ENCODE measurements at places on chromosomes 5 and 9. TPM values are rescaled to one million over a fixed set of nuclear protein-coding genes. Genes with fewer than 3 reads are reported as not detected.

GRCh38 chr5:107168086-107168485 is 502.7 kb downstream of the EFNA5 start:
- no peak for DNase-seq

- DNase-seq, result no peak
Observed at GRCh38 chr9:105248691-105249090, 4.2 kb downstream of the SLC44A1 start.

GRCh38 chr5:150584556-150585335 is 55.7 kb upstream of the SYNPO start:
- DNase-seq, result no peak

DNA sequence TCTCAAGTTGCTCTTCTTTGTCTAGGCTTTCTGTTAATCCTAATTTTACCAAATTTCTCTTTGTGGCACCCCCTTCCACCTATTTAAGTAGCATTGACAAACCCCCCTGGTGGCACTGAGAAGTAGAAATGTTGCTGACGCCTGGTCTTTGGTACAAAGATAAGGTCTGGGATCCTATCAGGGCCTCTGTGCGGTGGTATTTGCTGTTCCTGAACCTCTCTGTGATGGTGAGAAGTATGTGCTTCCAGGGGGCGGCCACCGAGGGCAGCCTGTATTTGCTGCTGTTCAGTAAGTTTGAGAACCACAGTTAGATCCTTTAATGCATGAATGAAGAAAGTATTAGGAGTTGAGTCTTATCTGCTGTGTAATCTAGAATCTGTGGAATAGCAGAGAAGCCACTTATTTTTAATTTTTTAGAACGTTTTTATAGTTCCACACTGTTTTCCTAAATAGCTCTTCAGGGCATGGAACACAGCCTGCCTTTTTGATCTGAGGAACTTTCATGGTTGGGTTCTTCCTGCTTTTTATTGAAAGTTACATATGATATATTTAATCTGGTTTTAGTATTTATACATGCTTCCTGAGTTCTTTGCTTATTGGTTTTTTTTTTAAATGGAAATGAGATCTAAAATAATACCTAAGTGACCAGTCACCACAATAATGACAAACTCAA is 124.2 kb downstream of the TRIO start:
- DNase-seq, result peak; percentile 46

GRCh38 chr5:157172403-157172802 is 6.3 kb upstream of the GARIN3 start:
- no peak for DNase-seq

- peak; percentile 63 for DNase-seq
Observed at GRCh38 chr5:36743891-36744772, 132.4 kb upstream of the NIPBL start.

DNA sequence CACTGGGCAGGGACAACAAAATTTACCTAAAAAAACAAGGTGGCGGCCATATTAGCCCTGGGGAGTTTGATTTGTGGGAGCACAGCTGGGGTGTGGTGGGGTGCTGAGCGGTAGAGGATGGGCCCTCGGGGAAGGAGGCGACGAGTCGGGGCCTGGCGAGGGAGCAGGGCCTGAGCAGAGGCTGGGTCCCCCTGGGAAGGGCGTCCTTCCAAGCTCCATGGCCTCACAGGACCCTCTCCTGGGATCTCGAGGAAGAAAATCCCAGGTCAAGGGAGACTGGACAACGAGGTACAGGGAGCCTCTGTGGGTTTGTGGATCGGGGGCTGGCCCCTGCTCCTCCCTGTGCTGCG is 165.5 kb downstream of the CACNA1B start:
- no peak for DNase-seq

GRCh38 chr5:15092801-15093200 is 221.2 kb upstream of the ANKH start:
- no peak for DNase-seq

GRCh38 chr9:37667706-37668105 is 17.0 kb downstream of the FRMPD1 start:
- DNase-seq, result no peak

GRCh38 chr5:135248801-135249231 is 150.2 kb downstream of the MACROH2A1 start:
- DNase-seq, result no peak

GRCh38 chr5:179839328-179840256 is 18.9 kb downstream of the SQSTM1 start:
- no peak for DNase-seq

GRCh38 chr5:105414067-105414466 is 1851.5 kb upstream of the NUDT12 start:
- DNase-seq, result no peak

DNA sequence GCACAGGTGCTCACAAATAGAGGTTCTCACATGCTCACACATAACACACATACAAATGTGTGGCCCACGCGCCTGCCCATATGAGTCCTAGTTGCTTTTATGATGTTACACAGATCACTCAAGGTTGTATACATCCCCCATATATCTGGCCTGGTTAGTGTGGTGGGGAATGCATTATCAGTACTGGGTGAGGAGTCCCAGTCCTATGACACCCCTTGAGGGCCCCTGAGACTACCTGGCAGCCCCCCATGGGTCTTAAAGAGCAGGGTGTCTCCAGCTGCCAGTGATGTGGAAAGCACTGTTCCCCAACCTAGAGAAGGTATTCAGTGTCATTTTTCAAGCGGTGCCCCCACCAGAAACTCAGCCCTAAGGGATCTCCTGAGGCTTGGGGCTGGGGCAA is 2.8 kb upstream of the HAND1 start:
- DNase-seq, result no peak

DNA sequence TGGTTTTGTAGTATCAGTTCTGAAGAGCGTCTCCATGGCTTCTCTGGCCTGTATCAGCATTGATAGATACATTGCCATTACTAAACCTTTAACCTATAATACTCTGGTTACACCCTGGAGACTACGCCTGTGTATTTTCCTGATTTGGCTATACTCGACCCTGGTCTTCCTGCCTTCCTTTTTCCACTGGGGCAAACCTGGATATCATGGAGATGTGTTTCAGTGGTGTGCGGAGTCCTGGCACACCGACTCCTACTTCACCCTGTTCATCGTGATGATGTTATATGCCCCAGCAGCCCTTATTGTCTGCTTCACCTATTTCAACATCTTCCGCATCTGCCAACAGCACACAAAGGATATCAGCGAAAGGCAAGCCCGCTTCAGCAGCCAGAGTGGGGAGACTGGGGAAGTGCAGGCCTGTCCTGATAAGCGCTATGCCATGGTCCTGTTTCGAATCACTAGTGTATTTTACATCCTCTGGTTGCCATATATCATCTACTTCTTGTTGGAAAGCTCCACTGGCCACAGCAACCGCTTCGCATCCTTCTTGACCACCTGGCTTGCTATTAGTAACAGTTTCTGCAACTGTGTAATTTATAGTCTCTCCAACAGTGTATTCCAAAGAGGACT is 1.5 kb downstream of the GPR21 start:
- no peak for DNase-seq

DNA sequence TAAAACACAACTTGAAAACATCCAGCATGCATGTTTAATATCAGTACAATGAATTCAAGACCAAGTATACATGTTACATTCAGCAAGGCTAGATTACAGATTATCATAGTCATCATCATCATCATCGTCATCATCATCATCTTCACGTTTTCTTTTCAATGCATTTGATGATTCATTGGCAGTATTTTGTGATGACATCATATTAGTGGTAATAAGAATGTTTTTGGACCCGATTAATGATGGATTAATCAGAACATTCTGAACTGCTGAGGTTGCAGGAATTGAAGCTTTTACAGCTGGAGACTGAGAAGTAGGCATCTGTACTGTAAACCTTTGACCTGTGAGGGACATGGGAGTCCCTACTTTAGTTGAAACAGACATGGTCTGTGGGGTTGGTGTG is 4.5 kb downstream of the AK6 start:
- no peak for DNase-seq

DNA sequence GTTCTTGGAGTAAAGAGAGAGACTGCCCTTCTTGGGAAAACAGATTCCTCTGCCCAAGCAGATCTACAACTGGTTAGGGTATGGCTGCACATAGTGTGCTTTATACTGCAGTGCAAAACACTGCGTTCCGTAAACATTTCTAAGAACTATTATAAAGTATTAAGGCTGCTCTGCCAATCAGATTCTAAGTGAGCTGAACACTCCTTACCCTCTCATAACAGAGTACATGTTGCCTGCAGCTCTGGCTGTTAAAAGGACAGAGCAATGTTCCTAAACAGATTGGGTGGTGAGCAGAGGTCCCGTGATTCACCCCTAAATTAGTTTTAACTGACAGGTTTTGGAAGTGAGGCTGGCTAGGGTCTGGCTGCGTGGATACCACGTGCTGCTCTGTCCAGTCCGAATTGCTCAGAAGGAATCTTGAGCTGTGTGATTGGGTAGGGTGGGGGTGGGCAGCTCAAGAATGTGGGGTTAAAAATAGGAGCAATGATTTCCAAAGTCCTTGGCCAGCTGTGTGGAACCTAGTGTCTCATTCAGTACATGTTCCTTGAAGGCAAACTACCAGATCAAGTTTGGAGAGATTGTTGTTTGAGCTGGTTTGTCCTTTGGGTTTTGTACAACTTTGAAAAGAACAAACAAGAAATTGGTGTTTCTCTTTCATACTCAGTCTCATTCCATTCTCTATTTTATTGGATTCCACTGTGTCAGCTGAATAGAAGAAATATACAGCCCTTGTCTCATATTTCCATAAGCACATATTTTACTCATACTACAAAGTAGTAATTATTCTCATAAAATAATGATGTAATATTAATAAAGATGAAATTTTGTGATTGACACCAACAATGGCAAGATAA is 497.6 kb upstream of the CD180 start:
- no peak for DNase-seq

- no peak for DNase-seq
Observed at GRCh38 chr9:111405701-111406100, 75.7 kb upstream of the OR2K2 start.

The CAPSL gene
- total RNA-seq, result not detected

The PDE6A gene
- 0.05 TPM for total RNA-seq

Measured in dermis blood vessel endothelial cell (primary cell).